ENCODE measurements at places on chromosomes 16 and 17.
A peak's percentile ranks its signal among the peaks of the same experiment; 100 is the strongest.

GRCh38 chr17:1077986-1078711, 81.2 kb downstream of the TIMM22 start:
- DNase-seq = no peak

GRCh38 chr17:80930335-80931279, 61.0 kb upstream of the CHMP6 start:
- no peak for DNase-seq

DNA sequence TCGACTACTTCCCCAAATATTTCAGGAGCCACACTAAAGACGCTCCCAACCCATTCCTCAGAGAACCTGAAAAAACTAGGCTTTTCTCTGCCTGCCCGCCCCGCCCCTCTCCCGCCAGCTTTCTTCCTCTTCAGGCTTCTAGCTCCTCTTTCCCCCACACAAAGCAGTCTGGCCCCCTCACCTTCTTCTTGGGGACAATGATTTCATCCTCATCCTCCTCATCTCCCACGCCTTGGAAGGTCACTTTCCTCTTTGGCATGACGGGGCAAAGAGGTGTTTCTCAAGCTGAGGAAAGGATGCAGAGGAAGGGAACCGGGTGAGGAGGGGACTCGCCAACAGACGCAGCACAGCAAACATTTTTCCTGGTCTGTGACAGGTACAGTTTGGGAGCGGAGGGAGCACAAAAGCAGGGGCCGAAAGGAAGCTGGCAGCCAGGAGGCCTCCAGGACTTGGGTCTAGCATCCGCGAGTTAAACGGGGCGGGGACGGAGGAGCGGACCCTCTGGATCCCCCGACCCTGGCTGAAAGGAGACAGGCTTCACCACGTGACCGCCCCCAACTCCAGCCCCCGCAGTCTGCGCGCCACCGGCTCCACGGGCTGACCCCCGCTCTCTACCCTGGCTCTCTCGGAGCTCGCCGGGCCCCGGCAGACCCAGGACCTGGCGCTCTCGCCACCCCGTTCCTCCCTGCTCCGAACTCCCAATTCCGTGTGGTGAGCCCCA, 525 bp downstream of the CD2BP2 start:
- no peak for DNase-seq

DNA sequence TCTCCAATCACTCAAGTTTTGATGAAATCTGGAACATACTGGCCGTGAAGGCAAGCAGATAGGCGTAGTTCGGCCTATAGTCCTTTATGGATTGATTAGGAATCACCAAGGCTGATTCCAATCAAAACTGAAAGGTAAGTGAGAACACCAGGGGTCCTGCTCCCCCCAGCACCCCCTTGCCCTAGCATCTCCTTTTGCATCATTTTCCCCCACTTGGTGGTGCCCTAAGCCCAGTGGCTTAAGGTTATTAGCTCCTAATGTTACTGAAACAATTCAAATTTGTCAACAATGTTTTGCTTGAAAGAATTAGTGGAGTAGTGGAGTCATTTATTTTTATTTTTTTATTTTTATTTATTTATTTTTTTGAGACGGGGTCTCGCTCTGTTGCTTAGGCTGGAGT, 4.9 kb downstream of the SLFN14 start:
- DNase-seq = no peak

DNA sequence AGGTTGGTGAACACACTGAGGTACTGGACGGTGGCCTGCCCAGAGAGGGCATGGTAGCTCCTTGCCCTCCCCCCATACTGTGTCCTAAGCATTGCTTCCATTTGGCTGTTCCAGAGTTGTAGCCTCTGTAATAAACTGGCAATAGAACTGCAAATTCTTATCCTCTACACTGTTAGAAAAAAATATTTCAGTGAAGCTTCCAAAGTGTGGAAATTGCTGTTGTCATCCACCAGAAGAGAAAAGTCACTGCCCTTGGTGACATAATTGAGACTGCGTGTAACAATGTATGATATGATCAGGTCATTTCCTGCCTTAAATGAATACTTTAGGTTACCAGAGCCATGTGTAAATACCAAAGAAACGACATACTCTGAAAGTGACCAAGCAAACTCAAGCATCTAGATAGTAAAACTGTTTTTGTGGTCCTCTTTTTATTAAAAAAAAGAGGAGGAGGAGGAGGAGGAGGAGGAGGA, 65.9 kb downstream of the CEP95 start:
- peak; percentile 45 for DNase-seq

DNA sequence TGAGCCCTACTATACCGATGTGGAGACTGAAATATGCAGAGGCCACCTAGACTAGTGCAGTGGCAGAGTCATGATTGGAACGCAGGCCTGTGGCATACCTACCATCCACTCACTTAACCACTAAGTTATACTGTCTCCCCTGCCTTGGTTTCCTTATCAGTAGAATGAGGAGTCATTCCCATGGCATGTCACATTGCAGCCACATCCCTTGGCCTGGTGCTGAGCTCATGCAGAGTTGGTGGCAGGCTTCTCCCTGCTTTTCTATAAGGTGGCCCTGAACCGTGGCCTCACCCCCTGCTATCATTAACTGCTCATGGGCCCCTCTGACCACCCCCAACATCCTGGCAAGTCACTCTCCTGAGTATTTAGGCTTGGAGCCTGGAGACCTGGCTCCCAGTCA, 212.5 kb downstream of the KATNIP start:
- DNase-seq = no peak

- DNase-seq = no peak
These were observed 1.1 kb downstream of the RARA start for GRCh38 chr17:40309949-40310510.

DNA sequence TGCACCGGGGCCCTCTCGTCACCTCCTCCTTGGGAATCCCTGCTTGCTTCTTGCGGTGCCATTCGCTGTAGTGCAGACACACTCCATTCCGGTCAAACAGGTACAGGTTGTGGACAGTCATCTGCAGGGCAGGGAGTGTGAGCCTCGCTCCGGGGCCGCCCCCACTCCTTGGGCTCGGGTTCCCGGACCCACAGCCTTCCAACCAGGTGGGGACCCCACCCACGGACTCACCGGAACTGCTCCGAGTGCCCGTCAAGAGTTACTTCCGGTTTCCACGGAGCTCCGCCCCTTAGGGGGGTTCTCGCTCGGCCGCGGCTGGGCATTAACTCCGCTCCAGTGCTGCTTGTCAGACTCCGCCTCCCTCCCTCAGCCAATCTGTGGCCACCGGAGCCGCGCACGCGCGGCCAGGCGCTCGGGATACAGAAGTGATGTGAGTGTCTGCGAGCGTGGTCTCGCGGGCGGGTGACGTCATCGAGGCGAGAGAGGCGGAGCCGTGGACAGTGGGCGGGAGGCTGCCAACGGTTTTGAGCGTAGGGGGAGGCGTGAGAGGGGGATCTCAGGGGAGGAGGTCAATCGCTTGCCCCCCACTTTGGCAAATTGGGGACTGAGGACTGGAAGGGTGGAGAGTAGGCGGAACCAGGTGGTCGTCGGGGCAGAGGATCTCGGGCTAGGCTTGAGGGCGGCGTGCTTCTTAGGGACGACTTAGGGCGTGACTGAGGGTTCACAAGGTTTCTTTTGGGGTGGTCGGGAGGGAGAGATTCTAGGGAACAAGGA, at the start of the genes CNTROB and TRAPPC1:
CNTROB (plus strand) TSS at position 498 of the 774 bp plus-strand sequence. CDS start 874 bp downstream, outside the sequence.
TRAPPC1 (minus strand) TSS at position 238 of the 774 bp plus-strand sequence; CDS start at position 121, 117 bp downstream.
- DNase-seq = peak; percentile 100

DNA sequence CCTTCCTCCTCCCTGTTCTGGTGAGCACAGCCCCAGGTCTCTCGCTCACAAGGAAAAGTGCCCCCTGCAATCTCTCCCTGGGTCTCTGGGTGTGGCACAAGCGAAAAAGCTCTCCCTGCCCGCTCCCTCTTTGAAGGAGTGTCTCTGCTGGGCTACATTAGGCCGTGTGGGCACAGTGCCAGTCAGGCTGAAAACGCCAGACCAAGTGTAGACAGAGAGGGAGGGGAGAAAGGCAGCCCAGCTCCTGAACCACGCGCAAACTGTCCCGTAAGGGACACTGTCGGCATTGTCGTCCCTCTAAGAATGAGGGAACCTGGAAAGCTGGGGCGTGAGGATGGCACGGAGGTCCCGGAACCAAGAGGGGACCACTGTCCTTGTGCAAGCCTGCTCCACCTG, 3.9 kb downstream of the SMIM5 start:
- DNase-seq = no peak

DNA sequence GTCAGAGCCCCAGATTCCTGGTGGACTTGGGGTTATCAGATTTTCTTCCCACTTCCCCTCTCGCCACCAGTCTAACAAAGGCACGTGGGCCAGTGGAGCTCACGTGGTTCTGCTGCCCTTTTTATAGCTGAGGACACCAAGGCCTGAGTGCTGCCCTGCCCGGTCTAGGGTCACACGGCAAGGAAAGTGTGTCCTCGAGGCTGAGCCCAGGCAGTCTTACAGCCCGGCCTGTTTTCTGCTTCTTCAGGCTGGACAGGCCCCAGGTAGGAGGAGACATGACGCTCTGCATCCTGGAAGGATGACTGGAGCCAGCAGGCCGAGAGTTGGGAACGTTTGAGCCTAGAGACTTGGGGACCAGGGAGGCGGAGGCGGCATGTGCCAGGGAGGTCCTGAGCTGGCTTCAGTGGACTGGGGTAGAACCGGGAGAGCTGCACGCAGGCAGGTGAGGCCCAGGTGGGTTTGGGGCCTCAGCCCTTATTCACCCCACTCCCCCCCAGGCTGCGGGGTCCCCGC, 3.5 kb downstream of the CTRB1 start:
- DNase-seq = no peak

DNA sequence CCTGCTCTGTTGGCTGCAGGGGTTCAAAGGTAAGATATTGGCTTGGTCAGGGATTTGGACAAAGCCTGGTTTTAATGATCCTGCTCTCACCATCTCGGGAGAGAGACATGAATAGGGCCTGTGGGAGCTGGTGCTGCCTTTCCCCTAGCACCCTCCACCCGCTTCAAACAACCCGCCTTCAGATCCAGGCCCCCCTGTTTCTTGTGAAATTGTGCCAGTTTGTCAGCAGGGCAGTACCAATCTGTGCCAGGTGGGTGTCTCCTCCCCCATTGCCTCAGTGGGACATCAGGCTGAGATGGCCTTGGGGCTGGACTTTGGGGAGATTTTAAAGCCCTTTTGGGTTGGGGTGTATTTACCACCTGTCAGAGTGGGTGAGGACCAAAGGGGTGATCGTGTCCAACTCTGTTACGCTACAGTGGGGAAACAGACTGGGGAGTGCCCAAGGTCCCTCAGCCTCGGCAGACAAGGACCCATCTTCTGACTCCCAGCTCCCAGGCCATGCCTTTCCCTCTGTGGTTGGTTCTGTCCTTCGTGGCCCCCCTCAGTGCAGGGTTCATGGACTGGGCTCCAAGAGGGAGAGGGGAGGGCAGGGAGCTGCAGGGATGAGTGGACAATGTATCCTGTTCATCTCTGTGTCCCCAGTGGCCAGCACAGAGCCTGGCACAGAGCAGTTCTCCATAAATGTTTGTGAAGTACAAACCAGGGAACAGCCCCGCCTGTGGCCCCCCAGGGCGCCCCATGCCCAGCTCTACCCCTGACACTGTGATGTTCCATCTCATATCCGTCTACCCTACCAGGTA, 3.3 kb downstream of the ARHGAP23 start:
- DNase-seq = no peak

- DNase-seq = no peak
These were observed 2.7 kb upstream of the CAPNS2 start for GRCh38 chr16:55563797-55564196.

GRCh38 chr17:51166198-51166986, at the start of gene NME2:
TSS of gene NME2 (plus strand) at chr17:51166411. CDS start at chr17:51166831, 420 bp downstream.
- peak; percentile 97 for DNase-seq

DNA sequence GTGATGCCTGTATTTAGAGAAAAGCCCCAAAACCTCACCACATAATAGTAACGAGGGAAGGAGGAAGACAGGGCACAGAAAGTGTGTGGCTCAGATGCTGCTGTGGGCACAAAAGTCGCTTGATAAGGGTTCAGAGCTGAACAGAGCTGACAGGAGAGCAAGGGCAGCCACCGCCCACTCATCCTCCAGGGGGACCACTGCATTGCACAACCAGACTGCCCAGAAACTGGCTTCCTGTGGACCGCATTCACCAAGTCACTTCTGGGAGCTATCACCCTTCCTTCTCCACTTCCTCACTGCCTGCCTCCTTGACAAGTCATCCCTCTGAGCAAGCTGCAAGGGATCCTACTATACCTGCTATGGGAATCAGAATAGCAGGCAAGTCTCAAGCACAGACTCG, 512.4 kb upstream of the CDH11 start:
- no peak for DNase-seq

DNA sequence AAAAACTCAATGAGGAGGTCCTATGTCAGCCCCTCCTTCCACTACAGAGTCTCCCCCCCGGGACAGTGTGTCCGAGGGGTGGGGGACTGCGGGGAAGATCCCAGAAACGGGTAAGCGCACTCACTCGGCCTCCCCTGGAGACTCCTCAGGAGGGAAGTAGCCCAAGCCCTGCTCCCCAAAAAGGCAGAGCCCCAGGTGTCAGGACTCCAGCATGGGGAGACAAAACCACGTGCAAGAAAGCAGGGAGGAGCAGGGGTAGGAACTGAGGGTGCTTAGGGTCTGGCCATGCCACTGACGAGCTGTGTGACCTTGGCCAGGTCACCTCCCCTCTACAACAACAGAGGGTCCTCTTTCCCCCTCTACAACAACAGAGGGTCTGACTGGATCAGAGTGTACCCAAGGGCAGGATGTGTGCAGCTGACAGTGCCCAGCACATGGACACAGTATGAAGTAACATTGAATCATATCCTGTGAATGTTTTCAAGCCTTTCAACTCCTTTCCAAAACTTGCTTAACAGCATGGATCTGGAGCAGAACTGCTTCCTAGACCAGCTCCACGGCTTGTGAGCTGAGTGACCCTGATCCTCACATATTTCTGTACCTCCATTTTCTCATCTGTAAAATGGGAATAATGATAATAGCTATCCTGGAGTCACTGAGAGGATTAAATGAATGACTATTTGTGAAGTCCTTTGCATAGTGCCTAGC, 2.1 kb upstream of the NAGS start:
- DNase-seq = no peak

- no peak for DNase-seq
These were observed 18.4 kb downstream of the TOX3 start for GRCh38 chr16:52528393-52529065.

GRCh38 chr16:10906482-10906881, 29.5 kb downstream of the CIITA start:
- DNase-seq = no peak

DNA sequence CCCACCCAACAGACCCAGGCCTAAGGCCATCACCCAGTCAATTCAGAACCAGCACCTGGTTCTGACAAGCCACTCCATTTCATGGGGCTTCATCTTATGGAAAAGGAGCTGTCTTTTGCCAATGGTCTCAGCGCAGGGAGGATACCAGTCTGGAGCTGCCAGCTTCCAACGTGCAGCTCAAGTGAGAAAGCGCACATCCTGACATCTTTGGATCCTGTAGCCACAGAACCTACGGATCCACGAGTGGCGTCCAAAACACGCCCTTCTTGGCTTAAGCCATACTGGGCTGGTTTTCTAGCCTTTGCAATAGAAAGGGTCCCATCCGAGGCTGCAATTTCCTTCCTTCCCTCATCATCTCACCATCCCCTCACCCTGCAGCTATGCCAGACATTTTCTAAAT, 101.8 kb downstream of the GAS7 start:
- no peak for DNase-seq

DNA sequence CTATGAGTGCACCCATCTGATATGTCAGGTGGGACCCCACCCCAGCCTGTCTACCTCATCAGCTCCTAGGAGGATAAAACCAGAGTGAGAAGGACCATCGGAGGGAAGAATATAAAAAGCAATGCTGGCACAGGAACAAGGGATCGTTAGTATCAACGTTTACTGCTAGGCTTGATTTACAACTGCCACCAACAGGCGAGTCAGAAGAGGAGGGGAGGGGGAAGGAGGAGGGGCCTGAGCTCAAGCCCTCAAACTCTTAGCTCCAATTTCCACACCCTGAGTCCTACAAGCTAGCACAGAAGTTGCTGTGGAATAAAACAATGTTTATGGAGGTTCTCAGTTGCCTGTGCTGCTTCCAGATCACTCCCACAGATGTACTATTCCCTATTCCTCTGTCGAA, 234.5 kb downstream of the C16orf78 start:
- no peak for DNase-seq

Measured in HTR-8/SVneo (cell line).